ENCODE measurements at places on chromosomes 3 and 15. TPM values are rescaled to one million over a fixed set of nuclear protein-coding genes. Genes with fewer than 3 reads are reported as not detected.

LTK gene
- 0.32 TPM for total RNA-seq

CDHR4 gene
- total RNA-seq: not detected

RNF168 gene
- total RNA-seq: 14.3 TPM

ZBTB20 gene
- total RNA-seq: 49.8 TPM

DNASE1L3 gene
- total RNA-seq: not detected

SEMA3G gene
- 0.97 TPM for total RNA-seq

TPRG1 gene
- total RNA-seq: 0.97 TPM

CCR8 gene
- total RNA-seq: not detected

PLA2G4B gene
- 0.36 TPM for total RNA-seq

Measured in hair follicle dermal papilla cell (primary cell).